ENCODE measurements at places on chromosomes 3 and 15. TPM values are rescaled to one million over a fixed set of nuclear protein-coding genes. Genes with fewer than 3 reads are reported as not detected.

DNA sequence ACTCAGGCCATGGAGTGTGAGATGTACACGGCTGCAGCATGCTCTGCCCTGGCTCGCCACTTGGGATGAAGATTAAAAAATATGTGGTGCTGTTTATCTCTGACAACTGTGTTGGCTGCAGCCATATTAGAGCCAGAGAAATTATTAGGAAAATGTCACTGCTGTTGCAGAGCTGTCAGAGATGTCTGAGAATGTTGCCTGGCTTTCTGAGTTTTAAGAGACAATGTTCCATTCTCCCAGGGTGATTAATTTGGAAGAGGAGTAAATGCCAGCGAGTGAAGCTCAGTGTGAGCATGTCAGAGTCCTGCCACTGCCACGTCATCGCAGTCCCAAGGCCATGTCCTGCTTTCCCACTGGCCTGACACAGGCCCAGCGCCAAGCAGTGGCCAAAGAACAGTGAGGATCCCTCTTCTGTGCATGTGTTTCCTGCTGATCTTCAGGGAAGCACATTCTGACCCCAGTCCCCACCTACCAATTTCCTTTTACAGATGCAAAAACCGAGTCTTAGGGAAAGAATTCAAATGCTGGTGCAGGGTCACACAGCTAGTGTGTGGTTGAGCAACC lies 370.9 kb downstream of the GABRG3 start:
- DNase-seq = no peak

DNA sequence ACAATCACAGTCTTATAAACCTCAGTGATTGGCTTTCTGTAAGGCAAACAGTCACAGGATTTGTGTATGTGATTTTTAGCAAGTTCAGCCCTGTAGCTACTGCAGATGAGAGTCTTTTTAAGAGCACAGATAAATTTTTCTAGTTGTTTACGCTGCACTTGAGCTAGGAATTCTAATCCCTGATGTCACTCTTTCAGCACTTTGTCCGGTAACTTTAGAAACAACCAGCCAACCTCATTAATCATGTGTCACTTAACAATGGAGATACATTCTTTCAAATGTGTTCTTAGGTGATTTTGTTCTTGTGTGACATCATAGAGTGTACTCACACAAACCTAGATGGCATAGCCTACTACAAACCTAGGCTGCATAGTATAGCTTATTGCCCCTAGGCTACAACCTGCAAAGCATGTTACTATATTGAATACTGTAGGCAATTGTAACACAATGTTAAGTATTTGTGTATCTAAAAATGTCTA lies 36.8 kb upstream of the GOLGA6L2 start:
- DNase-seq = no peak

GRCh38 chr3:9108876-9109567 lies 140.4 kb downstream of the SRGAP3 start:
- no peak for DNase-seq

- no peak for DNase-seq
Observed at GRCh38 chr3:138263104-138263503, 66.5 kb downstream of the NME9 start.

SLC51A gene
- total RNA-seq = not detected
